Effector memory CD8-positive, alpha-beta T cell (primary cell): ENCODE measurements at places on chromosomes 3 and 15.

- DNase-seq: no peak
Measured at GRCh38 chr3:186612721-186613636, at the start of gene AHSG. AHSG (plus strand) TSS chr3:186613060; CDS start chr3:186613142, 82 bp downstream.

DNA sequence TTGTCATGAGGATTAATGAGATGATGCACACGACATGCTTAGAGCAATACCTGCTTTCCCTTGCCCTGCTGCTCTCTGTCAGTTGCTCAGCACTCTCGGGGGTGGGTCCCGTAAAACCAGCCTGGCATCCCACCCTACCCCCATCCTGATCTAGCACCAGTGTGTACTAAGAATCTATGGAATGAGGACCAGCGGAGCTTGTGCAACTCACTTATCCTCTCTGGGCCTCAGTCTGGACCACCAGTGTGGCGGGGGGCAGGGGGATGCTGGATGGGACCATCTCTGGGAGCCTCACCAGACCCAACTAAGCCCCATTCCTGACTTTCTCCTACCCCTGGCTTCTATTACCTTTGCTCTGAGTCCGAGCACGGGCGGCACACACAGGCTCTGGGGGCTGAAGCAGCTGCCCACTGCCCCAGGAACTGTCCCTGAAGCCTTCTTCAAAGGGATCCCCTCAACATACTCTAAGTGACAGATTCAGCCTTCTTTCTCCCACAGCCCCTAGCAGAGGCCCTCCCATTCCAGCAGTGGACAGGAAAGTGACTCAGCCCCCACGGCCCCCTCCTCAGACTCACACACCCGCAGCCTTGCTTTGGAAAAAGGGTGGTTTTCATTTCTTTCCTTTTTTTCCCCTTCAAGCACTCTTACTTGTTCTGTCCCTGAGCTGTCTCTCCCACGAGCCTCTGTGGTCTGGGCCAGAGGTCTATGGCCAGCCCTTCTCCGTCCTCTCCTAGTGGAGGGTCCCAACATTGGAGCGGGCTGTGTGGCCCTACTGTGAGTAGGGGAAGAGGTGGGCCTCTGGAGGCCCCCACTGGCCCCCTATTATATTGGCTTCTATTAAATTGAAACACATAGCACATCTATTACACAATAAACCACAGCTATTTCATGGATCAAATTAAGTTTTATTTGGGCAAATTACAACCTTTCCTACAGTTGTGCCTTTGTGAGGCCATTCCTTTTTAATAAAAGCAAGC is 100.3 kb downstream of the SMAD6 start:
- no peak for DNase-seq

- no peak for DNase-seq
Measured at GRCh38 chr3:76585794-76586392, 454.0 kb upstream of the ROBO2 start.

DNA sequence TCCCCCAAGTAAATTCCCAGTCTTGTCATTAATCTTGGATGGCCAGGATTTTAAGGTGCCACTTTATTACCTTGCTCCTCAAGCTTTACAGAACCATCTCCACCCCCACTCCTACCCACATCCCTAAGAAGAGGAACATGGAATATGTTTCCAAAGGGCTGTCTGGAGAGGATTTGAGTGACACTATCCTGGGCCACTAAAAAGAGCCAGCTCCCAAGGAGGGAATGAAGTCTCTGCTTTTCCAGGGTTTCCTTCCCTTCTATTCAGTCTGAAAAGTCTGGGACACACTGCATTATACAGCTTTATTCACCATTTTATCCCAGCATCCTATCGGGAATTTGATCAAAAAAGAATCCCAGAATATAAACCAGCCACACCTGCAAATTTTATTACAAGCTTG is 35.6 kb upstream of the MECOM start:
- DNase-seq: no peak

- no peak for DNase-seq
Measured at GRCh38 chr15:33968224-33968623, at the start of gene CHRM5. CHRM5 (plus strand) TSS chr15:33968497; CDS start chr15:34062718, 94,221 bp downstream.

- no peak for DNase-seq
Measured at GRCh38 chr3:45948311-45948781, 5.1 kb downstream of the CXCR6 start.
